CD4-positive, alpha-beta T cell (primary cell): ENCODE measurements at places on chromosomes 6 and 20.

GRCh38 chr20:32624687-32625345 lies 39.7 kb upstream of the NOL4L start:
- no peak for DNase-seq

DNA sequence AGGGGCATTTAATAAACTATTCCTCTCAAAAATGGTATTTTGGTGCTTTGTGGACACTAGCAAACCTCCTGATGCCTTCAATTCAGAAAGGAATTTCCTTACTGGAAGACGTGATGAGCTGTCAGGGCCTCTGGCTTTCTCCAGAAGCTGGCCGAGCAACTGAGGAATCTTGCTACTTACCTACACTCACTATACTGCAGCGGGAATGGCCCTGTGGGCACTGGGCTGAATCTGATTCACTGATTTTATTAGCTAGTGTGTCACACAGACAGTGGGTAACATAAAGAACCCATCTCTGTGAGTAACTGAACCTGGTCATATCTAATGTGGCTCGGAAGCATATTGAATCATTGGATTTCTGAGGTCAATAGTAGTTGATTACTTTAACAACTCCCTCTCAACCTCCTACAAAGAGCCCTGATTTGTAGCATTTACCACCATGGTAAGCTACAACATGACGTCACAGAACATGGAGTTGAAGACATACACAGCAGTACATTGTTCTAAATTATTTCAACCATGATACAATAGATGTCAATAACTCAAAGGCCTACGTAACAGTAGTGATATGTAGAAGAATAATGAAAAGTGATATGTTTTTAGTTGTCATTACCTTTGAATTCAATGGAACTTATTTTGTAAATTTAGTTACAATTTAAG lies 232.1 kb downstream of the SYNE1 start:
- DNase-seq, result no peak

DNA sequence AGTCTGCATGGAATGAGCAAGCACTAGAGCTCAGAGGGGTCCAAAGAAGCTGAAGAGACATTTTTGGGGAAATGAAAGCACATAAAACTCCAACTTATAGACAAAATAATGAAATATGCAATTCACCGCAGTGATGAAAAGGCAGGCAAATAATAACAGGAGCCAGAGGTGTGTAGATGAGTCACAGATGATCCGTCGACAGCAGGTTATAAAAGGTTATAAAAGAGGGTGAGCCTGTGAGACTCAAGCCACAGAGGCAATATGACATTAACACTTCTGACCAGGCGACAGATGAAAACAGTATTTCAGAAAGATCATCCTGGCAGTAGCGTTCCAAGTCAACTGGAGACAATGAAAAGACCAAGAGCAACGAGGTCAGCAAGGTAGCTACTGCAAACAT lies 35.8 kb upstream of the ANKRD60 start:
- DNase-seq, result no peak

GRCh38 chr20:32208499-32209154 lies 947 bp downstream of the POFUT1 start:
- DNase-seq, result no peak

DNA sequence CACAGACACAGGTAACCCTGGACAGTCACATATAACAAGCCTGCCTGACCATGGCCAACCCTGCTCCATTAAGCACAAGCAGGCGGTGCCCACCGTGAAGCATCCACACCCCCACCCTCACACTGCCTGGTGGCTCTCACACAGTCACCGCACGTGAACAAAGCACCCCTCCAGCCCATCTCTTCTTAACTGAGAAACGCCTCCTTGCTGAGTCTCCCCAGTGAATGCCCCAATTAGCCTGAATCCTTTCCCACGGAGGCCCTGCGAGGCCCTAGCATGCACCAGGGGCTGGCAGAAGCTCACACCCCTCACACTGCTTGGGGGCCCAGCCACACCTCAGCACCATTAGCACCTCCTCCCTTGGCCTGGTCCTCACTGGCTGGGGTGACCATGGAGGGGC lies 72.3 kb downstream of the GRM4 start:
- no peak for DNase-seq
